ENCODE measurements at places on chromosomes 5 and 9. TPM values are rescaled to one million over a fixed set of nuclear protein-coding genes. Genes with fewer than 3 reads are reported as not detected.

DNA sequence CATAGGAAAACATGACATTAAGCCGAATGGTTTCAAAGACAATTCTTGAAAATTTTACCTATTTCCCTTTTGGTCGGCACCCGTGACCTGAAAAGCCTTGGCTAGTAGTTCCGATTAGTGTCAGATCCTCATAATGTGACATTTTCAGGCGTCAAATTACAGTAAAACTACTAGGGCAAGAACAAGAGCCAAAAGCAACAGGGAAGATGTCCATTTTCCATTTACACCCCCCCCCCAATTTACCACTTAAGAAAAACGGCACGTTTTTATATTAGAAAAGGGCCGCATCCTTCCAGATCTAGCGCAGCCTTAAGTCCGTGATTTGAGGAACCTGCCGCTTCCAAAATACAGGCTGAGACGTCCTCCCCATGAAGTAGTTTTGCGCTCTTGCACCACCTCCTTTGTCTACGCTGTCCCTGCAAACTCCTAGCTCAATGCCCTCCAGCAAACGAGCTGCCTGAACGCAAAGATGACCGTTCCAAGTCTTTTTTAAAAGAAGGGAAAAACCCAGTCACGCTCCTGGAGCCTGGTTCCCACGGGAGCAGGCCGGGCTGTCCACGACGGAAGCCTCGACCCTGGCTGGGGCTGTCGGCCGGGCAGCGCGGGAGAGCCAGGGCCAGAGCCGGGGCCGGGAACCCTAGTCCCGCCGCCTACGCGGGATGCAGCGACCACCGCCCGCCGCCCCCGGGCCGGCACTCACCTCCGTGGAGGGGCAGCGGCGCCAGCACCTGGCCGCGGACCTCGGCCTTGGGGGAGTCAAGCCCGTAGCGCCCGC, 616 bp downstream of the RNF130 start:
- no peak for DNase-seq

DNA sequence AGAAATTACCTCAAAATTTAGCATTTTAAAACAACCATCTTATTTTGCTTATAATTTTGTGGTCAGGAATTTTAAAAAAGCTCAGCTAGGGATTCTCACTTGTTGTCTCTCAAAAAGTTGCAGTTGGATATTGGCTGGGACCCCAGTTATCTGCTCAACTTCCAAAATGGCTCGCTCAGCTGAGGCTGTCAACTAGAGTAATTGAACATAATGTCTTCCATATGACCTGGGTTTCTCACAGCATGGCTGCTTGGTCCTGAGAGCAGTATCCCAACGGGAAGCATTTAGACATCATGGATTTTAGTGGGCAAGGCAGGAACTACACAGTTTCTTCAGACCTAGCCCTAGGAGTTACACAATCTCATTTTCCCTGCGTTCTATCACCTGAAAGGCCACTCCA, 63.6 kb upstream of the SPEF2 start:
- DNase-seq: no peak

- DNase-seq: no peak
Measured at GRCh38 chr5:89297066-89297465, 414.1 kb upstream of the MEF2C start.

DNA sequence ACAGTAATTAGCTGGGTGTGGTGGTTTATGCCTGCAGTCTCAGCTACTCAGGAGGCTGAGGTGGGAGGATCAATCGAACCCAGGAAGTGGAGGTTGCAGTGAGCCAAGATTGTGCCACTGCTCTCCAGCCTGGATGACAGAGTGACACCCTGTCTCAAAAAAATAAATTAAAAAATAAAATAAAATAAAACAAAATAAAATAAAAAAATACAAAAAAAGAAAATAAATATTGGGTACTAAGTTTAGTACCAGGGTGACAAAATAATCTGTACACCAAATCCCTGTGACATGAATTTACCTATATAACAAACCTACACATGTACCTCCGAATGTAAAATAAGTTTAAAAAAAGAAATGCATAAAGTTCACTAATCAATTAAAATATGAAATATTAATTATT, 666.0 kb upstream of the CDH18 start:
- no peak for DNase-seq

DNA sequence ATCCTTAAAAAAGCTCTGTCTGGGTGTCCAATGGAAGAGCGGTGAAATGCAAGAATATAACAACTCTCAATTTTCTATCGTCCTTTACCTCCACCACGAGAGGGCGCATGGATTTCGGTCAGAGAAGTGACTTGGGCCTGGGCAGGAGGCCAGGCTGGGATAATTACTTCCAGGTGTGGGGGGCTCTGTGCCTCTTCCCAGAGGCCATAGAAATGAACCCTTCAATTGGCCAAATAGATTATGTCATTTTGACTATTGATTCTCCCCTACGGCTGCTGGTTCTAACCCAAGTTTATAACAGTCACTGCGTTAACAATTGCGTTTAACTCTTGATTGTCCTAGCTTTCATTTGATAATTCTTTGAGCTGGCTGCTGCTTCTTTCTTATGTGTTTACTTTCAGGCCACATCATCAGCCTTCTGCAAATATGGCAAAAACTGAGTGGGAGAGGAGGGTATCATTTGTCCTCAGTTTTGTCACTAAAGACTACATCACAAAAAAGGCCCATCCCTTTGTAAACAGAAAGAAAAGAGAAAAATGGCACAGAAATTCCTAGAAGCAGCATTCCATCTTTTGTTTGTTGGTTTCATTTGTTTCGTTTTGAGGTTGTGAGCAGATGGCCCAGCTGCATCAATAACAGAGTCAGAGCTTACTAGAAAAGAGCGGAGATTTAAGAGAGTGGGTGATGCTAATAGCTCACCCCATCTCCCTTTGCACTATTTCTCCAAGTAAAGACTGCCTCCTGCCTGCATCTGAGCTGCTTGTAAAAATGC, 45.4 kb upstream of the ZFR start:
- peak; percentile 83 for DNase-seq

The MLANA gene
- total RNA-seq: 28.6 TPM

All from suprapubic skin (tissue), 4 donors.